Stimulated activated CD8-positive, alpha-beta memory T cell treated with anti-CD3 and anti-CD28 coated beads, Interleukin-7, amount 100 ng/mL, for 1 hour (primary cell): ENCODE measurements at places on chromosomes 1 and 21.

DNA sequence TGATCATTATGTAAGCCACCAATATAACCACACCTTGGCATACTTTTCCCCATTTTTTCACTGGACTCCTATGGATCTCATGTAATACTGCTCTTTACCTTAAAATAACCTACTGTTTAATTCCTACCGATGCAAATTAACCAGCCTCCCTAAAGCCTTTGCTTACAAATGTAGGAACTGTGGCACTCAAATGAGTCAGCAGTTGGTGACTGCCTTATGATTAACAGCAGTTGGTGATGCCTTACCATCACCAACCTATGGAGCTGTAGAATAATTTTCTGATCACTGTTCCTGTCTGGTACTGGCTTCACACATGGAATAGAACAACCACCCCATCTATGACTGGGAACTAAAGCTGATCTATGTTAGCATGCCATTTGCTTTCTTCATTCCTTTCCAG is 7.8 kb upstream of the NUDT17 start:
- no peak for DNase-seq

DNA sequence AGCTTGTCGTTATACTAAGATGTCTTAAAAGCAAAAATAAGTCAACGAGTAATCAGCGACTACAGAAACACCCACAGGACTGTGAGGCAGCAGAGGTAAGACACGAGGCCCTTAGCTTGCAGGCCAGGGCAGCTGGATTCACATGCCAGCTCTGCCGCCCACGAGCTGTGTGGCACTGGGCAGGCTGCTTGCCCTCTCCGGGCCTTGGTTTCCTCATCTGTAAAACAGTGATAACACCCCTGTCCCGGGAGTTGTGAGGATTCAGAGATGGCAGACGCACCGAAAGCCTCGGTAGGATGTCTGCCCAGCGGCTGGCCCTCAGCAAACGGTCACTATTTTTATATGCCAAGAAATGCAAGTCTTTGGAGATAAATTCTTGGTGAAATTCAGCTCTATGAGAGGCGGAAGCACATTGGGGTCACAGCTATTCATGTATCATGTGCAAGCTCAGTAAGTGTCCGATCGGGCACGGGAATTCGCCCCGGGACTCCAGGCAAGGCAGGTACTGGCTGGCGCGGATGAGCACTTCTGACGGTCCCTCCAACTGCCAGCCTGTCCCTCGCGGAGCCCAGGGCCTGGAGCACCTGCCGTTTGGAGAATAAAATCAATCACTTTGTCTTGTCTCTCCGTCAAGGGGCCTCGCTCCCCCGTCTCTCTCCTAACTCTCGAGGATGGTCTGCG is 1.1 kb downstream of the C2CD2 start:
- DNase-seq: no peak

- DNase-seq: no peak
These were observed 15.7 kb downstream of the ZFYVE9 start for GRCh38 chr1:52157582-52157981.

DNA sequence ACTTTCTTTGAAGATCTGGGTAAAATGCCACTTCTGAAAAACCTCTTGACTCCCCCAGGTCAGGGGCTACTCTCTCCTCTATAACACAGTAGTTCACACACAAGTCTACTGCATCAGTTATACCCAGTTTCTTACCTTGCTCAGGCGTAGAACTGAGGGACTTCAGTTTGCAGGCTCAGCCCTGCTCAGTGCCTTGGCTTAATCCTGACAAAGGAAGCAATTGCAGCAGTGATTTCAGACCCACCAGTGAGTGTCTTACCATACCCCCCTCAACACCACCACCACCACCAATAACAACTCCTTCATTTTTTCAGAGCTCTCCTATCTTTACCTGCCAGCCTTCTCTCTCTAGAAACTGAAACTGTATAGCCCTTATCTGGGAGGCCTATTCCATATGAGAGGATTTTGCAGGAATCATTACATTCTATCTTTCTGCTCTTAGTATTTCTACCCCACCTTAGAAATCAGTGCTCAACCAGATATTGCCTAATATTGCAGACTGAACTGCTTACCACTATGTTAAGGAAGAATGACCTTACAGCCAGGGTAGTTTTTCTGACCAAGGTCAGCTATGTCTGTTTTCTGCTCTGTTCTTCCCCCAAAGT is 105.5 kb upstream of the S1PR1 start:
- no peak for DNase-seq

GRCh38 chr1:223076362-223076761 is 66.7 kb downstream of the TLR5 start:
- DNase-seq: no peak

DNA sequence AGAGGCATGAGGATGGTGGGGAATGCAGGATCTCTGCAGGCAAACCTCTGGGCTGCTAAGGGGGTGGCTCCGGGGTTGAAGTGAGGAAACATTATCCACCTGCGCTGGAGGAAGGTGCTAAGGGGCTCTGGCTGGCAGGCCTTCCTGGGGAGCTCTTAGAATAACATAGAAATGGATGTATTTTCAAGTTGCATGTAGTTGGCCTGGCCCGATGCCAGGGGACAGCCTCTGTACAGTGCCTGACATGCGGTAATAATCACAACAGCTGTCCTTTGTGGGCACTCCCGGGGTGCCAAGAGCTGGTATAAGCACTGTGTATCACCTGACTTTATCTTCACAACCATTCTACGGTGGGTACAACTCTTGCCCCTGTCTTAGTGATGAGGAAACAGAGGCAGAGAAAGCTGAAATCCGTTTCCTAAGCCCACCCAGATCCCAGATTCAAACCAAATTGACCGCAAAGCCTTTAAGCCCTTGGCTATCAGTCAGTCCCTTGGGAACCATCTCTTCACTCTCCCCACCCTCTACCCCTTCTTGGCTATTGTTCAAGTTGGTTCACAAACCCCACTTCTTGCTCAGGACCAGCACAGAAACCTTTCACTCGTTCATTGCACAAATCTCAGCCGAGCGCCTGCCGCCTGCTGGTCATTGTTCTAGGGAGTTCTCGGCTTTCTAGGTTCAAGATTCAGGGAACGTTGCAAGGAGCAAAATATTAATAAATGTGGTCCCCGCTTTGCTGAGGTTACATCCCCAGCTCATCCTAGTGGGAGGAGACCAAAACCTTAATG is 30.9 kb downstream of the PADI4 start:
- DNase-seq: no peak

DNA sequence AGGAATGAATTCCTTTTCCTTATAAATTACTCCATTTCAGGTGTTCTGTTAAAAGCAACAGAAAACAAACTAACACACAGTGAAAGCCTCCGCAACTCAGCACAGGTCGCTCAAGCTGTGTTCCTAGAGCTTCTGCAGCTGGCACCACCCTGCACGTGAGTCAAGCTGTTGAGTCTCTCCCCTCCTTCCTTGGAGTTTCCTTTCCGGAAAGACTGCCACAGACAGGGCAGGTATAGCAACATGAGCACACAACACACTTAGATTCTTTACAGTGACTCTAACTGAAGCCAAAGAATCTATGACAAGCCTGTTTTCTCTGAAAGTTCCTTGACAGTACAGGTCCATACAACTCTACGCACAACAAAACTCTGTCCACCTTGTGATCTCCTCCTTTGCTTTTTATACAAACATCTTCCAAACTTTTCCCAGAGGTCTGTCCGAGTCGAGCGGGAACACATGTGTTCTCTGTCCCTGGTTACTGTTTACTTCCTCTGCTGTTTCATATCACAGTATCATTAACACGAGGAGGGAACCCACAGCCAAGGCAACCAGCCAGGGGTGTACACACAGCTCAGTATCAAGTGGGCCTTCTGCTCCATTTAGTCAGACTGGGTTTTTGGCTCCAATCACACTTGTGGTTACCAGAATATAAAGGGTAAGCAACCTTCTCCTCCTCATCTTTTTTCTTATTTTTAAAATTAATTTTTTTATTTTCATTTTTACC is 38.7 kb upstream of the DESI2 start:
- no peak for DNase-seq

DNA sequence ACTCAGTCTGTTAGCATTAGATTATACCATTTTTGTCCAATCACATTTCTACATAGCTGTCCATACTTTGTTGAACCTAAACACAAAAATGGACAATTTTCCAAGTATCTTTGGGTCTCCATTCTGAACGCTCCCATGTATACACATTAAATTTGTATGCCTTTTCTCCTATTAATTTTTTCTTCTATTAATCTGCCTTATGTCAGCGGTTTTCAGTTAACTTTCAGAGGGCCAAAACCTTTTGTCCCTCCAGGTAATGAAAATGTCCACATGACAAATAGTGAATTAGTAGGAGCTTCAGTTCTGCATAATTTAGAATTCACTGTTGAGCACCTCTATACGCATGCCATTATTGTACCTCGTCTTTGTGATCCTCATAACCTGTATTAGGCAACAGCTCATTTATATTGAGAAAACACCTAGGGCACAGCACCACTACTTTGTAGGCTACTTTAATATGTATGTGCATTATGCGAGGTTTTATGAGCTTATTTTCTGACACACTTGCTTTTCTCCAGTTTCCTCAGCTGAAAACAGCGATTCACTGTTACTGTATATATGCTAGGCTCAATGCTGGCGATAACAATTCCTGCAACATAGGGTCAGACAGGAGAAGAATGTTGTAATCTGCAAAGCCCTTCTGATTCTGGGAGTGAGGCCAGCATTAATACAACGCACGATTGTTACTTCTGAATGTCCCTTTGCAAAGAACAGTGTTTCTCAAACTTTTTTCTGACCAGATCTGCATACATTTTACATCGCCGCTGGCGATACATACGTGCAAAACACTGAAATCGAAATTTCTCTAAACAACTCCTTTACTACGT is 1.1 kb upstream of the ABCD3 start:
- no peak for DNase-seq

GRCh38 chr1:43836267-43836951 is 97.2 kb upstream of the ARTN start:
- DNase-seq: peak; percentile 36

DNA sequence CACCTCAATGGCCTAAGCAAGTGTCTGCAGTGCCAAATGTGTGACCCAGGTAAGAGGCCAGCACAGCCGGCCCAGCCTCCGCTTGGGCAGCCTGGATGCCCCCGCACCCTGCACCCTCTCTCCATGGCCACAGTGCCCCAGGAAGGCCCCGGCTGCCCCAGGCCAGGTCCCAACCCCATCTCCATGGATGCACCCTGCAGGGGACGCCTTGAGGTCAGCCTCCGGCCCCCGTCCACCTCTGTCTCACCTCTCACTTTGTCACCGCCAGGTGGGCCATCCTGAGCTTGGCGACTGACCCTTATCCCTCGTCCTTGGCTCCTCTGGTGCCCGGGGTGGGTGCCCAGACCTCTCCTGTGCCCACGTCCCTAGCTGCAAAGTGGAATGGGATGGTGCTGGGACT is 2.2 kb downstream of the TNFRSF14 start:
- no peak for DNase-seq

DNA sequence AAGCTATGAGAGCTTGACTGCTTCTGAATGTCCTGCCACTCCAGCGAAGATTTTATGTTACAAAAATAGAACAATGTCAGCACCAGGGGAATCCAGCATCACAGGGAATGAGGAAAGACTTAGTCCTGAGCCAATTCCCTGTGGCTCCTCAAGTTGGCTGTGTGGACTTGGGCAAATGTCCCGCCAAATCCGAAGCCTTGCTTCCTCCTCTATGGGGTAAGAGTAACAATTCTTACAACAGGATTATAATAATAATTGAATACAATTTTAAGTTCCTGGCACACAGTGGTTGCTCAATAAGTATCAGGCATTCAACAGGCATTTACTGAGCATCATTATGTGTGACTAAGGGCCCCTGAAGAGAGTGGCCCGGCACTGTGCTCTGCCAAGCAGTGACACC is 44.4 kb downstream of the STPG1 start:
- DNase-seq: no peak

DNA sequence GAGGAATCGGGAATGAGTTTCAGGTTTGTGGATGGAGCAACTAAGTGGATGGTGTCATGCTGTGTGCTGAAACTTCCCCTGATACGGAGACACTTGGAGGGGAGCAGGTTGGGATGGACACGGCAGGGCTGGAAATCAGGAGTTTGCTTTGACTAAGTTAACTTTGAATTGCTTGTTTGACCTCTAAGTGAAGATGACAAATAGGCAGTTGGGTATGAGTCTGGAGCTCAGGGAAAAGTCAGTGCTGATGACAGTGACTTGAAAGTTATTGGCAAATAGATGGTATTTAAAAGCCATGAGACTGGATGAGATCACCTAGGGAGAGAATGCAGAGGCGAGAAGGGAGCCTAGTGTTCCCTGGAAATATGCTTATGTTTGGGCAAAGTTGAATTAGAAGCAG is 12.8 kb upstream of the ZSCAN20 start:
- DNase-seq: no peak

GRCh38 chr21:36657999-36658398 is 40.9 kb upstream of the SIM2 start:
- no peak for DNase-seq

- DNase-seq: no peak
These were observed 54.9 kb downstream of the ACOT7 start for GRCh38 chr1:6338695-6339094.

GRCh38 chr1:168488138-168488537 is 55.7 kb downstream of the XCL2 start:
- no peak for DNase-seq

GRCh38 chr1:208243527-208243966 is 637 bp downstream of the PLXNA2 start:
- DNase-seq: no peak

DNA sequence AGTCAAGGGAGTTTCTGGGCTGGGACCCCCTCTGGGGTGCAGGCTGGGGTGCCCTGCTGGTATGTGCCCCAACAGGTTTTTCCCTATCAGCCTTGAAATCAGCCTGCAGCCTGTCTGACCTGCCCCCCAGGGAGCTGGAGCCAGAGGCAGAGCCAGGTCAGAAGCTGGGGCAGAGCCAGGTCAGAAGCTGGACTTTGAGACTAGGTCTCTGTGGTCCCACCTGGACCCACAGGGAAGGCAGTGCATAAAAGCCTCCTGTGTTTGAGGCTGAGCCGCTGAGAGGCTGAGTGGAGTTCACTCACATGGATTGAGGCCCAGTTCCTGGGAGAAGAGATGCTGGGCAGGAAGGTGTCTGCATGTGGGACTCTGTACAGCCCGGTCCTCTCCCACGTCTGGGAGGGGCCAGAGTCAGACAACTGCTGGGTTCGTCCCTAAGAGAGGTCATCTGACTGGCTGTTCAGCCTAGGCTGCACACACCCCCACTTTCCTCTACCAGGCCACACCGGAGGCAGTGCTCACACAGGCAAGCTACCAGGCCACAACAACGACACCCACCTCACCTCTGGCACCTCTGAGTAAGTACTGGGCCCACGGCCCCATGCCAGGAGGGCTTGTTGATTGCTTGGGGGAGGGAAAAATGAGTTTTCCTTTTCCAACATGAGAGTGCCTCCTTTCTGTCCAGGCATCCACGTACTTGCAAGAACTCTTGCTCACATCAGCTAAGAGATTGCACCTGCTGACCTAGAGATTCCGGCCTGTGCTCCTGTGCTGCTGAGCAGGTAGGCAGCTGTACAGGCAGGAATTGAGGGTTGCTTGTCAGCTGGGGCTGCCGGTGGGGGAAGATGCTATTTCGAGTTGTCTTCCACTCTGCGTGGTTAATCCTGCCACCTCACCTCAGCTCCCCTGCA is at the start of gene ANXA9:
TSS of gene ANXA9 (plus strand) at position 488 of the 908 bp plus-strand sequence. CDS start 814 bp downstream, outside the sequence.
- no peak for DNase-seq

GRCh38 chr1:150576794-150577556 is 2.4 kb downstream of the MCL1 start:
- no peak for DNase-seq

GRCh38 chr21:39336457-39337008 is 12.4 kb downstream of the HMGN1 start:
- no peak for DNase-seq
